ENCODE measurements at places on chromosomes 2 and 18.

- no peak for DNase-seq
Measured at GRCh38 chr2:170204298-170204951, 26.5 kb downstream of the MYO3B start.

DNA sequence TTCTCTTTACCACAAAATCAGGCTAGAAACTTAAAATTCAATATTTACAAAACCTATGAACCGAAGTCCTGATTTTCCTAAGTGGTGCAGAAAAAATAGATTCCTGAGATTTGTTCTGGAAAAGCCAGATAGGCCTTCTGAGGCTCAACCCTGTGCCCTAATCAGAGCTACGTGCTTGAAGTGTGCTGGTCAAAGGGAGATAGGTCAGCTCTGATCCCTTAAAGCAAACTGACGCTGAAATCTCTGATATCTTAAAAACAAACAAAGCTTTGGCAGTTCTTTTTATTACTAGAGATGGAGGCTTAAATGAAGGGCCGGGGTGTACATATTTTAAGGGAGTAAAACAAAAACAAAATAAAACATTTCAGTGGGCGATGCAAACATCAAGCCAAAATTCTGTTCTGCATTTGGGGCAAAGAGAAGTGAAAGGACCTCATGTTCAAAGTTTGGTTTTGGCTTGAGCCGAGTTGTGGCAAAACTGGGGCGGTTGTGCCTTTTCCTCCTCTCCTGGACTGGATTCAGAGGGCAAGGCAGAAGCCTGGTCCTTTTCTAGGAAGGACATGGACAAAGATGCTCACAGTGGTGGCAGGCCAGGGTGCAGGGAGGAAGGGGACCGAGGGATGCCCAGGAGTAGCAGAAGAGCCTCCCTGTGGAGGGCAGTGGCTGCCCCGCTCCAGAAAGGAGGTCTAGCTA lies 295.0 kb downstream of the CDCA7 start:
- DNase-seq: no peak

- DNase-seq: no peak
Measured at GRCh38 chr2:12862541-12862940, 145.8 kb downstream of the TRIB2 start.

- DNase-seq: no peak
Measured at GRCh38 chr2:136444323-136444722, 321.0 kb upstream of the THSD7B start.

Measured in AG04449 (cell line).